Vagina (tissue), 2 donors: ENCODE measurements at places on chromosomes 16 and 17.

DNA sequence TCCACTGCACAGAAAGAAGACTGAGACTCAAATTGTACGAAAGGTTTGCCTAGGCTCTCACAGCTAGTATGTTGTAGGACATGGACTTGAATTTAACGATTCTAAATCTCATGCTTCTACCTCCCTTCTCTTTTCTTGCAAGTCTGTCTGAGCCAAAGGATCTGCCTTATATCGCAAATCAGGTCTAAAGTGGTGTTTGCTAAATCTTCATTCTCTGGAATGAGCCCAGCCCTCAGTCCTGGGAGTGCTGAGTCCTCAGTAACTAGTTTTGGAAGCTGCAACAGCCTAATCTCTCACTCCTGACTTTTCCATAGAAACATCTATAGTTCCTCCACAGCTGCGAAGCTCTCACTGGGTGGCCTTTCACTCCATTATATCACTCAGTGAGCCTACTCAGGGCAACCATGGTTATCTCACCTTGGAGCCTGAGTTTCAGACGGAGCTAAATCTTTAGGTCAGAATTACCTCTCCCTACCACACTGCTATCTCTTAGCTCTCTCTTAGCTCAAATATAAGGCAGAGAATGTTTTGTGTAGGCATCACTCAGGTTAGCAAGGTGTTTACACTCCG lies 575.5 kb upstream of the C16orf82 start:
- no peak for DNase-seq

DNA sequence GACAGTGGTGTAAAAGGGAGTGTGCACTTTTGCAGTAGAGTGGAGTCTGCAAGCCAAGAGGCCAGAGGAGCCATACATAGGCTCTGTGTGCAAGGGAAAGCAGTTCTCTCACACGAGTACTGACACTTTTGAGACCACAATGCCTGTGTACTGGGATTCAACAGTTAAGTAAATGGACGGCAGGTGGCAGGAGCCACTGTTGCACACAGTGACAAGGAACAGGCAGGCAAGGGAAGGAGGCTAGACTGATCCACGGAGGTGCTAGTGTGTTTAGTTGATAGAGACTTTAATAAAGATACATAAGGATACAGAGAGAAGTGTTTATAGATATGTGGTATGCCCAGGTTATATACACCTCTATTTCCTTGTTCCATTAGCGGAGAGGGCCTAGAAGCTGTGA lies 67.0 kb downstream of the MPRIP start:
- DNase-seq: no peak

DNA sequence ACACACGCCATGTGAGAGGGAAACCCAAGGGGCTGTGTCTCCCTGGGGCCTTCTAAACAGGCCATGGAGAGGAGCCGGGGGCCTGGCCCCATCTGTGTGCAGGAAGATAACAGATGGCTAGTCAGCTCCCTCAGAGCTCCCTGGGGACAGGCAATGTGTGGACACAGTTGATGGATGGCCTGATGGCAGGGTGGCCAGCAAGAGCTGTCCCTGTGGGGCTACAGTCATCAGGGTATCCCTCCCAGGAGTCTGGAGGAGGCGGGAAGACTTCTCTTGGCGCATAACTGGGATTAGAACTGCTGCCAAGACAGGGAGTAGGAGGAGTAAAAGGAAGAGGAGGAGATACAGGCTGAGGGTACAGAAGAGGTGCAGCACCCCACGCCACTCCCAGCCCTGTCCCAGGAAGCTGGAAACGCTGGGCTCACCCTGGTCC lies 17.3 kb downstream of the MYO18A start:
- no peak for DNase-seq

- no peak for DNase-seq
These were observed 286.5 kb downstream of the HS3ST4 start for GRCh38 chr16:25978218-25978617.

DNA sequence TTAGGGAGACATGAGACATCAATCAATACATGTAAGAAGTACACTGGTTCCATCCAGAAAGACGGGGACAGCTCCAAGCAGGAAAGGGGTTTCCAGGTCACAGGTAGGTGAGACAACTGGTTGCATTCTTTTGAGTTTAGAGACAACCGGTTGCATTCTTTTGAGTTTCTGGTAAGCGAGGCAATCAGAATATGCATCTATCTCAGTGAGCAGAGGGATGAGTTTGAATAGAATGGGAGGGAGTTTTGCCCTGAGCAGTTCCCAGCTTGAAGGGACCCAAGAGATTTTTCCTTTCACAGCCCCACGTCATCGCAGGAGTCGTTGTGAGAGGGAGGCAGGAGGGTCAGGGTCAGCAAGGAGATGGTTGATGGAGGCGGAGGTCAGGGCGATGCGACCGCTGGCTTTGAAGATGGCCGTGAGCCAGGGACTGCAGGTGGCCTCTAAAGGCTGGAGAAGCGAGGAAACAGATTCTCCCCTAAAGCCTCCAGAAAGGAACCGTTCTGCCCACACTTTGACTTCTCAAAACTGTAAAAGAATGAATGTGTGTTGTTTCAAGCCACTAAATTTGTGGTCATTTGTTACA lies 36.5 kb downstream of the IRF8 start:
- no peak for DNase-seq

DNA sequence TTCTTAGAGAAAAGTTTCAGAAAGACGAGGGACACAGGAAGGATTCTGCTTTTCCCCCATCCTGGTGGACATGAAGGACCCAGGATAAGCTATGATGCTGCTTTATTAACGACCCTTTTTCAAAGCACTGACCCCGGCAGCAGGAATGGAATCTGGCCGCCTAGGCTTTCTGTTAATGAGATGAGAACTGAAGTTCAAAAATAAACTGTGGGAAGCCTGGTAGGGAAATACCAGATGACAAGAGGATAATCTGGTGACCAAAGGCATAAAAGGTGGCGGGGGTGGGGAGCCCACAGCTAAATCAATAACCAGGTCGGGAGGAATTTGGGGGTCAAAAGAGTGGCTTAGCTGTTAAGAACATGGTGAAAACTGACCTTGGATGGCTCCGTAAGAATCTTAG lies 171.0 kb downstream of the XYLT1 start:
- DNase-seq: no peak
